ENCODE measurements at places on chromosomes 13 and 19.

DNA sequence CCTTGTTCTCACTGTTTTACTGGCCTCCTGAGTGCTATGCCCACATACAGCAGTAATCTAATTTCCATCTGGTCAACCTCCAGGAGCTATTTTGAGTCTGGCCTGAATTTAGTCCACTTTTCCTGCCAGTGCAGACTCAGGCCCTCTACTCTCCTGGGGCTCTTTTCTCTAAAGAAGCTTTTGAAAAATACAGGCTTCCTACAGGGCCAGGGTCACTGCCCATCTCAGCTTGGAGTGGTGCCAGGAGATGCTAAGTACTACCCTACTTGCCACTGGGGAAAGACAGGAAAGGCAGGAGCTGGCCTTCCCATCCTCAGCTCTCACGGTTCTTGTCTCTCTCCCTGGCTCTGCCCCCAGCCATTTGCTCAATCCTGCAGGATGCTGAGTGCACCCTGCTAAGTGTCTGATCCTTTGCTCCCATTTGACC is 101.7 kb upstream of the SERP2 start:
- DNase-seq: no peak

GRCh38 chr13:57627663-57628062 is 3.9 kb upstream of the PCDH17 start:
- no peak for DNase-seq

DNA sequence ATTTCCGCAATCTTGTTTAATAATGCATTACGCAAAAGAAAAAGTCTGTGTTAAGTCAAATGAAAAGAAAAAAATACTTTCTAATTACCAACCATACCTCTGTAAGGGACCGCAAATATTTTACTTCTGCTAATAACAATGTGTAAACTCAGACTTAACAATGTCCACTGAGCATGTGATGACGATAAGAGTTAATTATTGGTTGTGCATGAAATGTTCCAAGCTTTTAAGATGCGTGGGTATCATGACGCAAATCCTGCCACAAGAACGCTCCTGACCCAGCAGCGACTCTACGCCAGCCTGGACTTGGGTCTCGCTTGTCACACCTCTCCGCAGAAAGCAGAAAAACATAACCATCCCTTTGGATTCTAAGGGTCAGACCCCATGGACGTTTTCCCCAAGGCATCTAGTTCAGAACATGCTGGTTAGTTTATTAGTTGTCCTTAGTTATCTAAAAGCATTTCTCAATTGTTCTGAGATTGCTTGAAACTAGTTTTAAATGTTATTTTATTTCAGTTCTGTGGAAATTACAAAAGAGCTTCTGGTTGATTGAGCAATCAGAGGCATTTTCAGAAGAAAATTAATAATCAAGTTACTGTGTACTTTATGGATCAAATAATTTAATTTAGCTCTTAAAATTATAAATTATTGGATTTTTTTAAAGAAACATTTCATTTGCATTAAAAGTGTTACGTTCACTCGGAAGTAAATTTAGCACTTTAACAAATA is 779.9 kb upstream of the ARGLU1 start:
- no peak for DNase-seq

DNA sequence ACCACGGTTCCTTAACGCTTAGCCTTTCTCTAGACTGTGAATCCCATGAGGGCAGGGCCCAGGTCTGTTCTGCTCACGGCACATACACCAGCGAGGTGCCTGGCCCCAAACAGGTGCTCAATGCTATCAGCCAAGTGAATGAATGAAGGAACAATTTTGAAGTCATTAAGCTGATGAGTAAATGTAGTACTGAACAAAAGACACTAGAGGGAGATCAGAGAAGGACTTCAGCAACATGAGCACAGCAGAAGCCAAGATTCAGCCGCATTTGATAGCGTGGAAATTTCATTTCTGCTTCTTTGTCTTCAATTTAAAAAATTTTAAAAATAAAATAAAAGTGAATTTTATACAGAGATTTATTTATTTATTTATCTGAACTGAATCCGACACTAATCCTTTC is 20.1 kb upstream of the MYO16 start:
- DNase-seq: no peak

GRCh38 chr19:11273296-11273695 is 11.0 kb upstream of the DOCK6 start:
- no peak for DNase-seq

DNA sequence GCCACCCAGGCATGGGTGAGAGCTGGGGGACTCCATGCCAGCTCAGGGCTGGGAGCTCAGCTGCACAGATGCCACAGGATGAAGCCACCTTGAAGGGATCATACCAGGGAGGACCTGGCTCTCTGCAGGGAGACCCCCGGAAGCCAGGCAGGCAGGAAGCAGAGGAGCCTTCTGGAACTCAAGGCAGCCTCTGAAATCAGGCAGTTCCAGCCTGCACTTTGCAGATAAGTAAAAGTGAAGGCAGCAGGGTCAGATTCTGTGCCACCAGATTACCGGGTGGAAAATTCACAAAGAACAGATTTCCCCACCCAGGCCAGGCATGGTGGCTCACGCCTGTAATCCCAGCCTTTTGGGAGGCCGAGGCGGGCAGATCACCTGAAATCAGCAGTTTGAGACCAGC is 2.5 kb downstream of the TMEM259 start:
- no peak for DNase-seq

DNA sequence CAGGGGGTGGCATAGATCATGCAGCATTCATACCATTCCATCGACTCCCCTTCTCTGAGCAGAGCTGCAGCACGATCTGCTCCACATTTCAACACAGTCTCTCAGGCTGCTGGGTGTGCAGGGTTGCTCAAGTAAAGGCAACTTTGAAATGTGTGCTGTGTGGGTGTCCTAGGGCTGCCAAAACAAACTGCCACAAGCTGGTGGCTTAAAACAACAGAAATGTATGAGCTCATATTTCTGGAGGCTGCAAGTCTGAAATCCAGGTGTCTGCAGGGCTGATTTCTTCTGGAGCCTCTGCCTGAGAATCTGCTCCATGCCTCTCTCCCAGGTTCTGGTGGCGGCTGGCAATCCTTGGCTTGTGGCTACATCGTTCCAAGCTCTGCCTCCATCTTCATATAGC is 63.7 kb upstream of the WDFY2 start:
- DNase-seq: no peak

GRCh38 chr13:37070145-37070695 is 10.7 kb upstream of the SUPT20H start:
- no peak for DNase-seq

DNA sequence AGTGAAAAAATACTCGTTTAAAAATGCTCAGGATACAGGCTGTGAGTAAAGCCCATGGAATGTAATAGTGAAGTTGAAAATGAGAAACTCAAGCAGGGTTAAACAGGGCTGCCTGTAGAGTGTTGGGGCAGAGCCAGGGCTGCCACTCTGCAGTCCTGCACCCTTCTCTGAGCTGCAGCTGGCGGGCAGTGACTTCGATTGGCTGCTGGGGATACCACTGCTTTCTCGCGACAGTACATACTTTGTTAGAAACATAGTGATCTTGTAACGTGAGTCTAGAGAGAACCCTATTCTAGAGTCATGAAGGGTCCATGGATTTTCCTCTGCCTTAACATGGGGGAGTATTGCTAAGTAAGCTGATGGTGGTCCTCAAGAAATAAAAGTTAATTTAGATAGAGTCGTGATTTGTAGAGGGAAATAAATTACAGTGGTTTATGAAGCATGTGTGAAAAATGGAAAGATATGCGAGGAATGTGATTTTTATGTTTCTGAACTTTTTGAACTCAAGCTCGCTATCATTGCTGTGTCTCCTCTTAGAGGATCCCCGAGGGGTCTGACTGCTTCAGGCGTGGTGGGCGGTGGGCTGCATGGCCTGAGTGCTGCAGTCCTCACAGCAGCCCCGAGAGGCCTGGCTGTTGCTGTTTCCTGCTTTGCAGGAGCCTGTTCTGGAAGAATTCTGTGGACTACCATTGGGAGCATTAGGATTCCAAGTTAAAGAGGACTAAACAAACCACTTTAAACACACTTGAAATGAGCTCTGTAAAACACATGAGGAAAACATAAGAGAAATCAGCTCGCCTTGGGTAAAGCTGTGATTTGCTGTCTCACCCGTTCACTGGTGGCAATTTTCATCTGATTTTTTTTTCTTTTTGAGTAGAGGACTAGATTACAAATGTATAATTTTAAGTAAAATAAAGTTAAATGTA is 95.7 kb downstream of the ARHGEF7 start:
- DNase-seq: peak; percentile 41

DNA sequence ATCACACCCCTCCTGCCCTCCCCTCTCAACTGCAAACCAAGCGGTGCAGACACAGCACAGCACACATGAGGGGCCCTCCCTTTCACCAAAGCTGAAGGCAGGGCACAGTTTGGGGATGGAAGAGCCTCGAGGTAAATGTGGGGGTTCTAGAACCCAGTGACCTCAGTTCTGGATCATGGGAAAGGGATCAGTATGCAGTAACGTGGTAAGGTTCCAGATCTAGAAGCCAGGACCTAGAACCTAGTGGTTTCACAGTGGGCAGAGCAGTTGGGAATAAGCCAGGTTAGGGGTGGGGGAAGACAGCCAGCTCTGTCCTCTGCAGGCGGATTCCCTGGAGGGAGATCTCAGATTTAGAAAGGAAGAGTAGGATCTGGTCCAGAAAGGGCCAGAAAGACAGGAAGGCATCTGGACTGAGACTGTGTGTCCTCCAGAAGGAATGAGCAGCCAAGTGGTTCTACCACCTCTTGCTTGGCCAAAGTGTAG is 3.1 kb downstream of the FTL start:
- DNase-seq: no peak

DNA sequence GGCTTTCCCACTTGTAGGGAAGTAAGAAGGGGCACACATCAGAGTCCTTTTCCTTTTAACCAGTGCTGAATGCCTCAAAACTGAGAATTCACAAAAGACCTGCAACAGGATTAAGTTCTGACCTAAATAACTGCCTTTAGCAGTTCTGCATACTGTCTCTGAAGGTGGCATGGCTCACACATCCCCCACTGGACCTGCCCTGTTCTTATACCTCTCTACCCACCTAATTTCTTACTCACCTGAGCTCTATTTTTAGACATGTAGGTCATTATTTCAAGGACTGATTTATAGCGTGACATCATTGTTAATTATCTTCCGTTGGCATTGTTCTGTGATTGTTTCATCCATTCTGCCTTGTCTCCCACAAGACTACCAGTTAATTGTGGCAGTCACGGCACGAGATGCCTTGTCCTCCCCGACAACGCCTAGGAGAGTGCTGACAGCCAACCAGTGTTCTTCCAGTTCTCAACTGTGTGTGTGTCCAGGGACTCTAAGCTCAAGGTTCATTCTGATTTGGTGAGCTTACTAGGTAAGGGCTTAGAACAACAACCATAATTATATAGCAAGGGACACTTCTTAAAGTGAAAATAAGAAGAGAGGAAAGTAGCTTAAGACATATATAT is 27.1 kb upstream of the UBL3 start:
- no peak for DNase-seq

GRCh38 chr13:50951366-50951765 is 41.8 kb downstream of the RNASEH2B start:
- no peak for DNase-seq

DNA sequence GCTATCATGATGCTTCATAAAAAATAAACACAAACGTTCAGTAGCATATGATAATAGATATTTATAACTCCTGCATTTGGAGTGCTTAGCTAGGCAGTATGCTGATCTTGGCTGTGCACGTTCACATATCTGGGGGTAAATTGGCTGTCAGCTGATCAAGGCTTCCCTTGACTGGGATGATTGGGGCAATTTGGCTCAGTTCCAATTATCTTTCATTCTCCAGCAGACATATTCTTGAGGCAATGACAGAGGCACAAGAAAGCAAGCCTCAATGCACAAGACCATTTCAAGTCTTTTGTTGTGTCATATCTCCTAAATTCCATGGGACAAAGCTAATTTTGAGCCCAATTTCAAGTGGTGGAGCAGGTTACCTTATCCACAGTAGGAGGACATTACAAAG is 142.0 kb downstream of the DLEU7 start:
- no peak for DNase-seq

GRCh38 chr13:110215606-110216005 is 91.4 kb downstream of the COL4A1 start:
- DNase-seq: no peak

GRCh38 chr19:50553134-50553703 is 15.0 kb downstream of the LRRC4B start:
- DNase-seq: no peak

- no peak for DNase-seq
These were observed 107.8 kb upstream of the TNFSF11 start for GRCh38 chr13:42466123-42466522.

GRCh38 chr13:40464337-40465014 is 202.0 kb downstream of the FOXO1 start:
- DNase-seq: no peak

GRCh38 chr19:48451624-48452023 is 3.8 kb upstream of the KCNJ14 start:
- no peak for DNase-seq

DNA sequence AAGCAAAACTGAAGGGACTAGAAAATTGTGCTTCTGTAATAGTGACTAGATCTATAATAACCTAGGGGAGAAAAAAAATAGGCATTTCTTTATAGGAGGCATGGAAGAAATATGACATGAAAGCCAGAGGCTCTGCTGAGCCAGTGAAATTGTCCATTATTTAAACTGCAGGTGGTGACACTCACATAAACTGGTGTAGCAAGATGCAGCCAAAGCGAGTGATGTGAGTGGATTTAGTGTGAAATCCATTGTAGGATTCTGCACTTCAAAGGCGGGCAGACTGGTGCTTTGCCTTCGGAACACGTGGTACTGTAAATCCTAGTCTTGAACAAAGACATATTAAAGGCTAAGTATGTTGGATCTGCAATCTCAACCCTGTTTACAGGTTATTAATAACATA is 361.9 kb downstream of the TBC1D4 start:
- DNase-seq: no peak

DNA sequence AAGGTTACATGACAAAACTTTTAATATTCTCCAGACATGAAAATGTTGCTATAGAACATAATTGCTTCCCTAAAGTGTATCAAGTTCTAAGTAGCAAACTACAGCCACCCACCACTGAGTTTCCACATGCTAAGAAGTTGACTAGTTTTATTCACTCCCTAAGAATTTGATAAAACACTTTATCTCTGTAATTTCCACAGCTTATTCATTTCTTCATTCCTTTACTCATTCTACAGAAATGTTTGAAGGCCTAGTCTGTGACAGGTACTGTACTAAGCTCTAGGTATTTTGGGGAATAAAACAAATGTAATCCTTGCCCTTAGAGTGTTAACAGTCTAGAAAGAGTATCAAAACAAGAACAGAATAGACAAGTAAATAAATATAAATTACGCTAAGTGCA is 101.8 kb upstream of the DIAPH3 start:
- DNase-seq: no peak
